ENCODE measurements at places on chromosomes 3 and 15.

GRCh38 chr15:37361621-37362020 is 261.3 kb upstream of the MEIS2 start:
- DNase-seq, result no peak

DNA sequence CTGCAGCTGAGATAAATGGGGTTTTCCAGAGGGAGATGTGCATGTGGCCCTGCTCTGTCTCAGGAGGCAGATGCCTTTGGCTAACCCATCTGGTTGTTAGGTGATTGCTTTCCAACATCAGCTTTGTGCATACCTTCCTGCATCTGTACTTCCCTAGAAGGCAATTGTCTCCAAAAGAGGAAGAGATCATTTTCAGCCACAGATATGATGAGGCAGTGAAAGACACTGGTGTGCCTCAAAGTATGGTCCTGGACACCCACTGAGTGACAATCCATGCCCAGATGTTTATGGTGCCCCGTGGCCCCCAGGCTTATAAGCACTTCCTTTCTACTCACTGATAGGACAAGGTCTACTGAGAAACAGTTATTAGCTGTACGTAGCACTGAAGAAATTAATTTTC is 117.5 kb upstream of the NR2F2 start:
- no peak for DNase-seq

GRCh38 chr15:79089890-79090486 is 592 bp downstream of the RASGRF1 start:
- no peak for DNase-seq

- no peak for DNase-seq
These were observed 52.7 kb upstream of the OXTR start for GRCh38 chr3:8822141-8822540.

DNA sequence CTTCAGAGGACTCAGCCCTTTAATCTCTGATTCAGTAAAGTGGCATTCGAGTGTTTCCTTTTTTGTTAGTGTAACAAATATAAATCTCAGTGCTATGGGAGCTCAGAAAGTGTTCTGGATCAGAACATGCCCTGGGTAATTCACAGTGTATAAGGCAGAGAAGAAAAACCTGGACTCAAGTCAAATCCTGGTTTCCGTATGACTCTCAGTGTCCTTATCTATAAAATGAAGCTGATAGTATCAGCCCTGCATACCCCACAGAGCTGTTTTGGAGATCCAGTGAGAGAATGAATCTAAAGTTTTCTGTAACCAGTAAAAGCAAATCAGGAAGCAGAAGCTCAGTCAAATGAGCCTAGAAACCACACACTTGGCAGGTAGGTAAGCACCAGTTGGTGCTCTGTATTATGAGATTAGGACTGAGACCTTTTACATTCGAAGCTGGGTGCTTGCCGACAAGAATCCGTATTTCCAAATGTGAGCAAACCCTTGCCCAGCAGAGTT is 67.2 kb downstream of the IL1RAP start:
- no peak for DNase-seq

DNA sequence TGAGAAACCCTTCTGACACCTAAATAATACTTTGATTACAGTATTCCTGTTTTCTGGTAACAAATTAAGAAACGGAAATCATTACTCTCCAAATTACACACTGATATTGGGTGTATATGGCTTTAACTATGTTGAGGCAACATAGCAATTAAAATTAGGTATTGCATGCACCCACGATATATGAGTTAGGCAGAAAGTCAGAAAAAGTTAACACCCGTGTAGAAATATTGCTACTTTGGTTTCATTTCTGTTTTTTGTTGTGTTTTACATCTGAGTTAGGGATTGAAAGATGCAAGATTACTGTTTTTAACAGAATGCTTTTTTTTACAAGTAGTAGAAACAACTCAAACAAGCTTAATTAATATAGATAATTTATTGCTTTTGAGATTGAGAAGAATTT is 327.8 kb downstream of the GBE1 start:
- DNase-seq, result no peak

DNA sequence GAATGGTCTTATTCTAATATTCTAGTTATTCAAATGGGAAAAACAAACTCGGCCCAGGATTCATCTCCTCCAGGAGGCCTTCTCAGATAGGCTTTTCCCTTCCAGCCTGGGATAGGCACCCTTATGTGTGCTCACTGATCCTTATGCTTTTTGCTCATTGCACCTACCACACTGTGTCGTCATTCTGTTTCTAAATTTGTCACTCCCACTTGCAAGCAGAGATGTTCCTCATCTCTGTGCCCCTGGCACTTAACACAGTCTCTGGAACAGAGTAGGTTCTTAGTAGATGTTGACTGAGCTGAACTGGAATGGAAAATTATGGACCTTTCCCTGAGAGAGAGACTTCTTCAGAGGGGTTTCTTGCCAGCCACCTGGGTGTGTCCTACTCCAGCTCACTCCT is 18.7 kb upstream of the SPG11 start:
- no peak for DNase-seq

- DNase-seq, result no peak
These were observed 6.5 kb upstream of the DNAJB8 start for GRCh38 chr3:128473180-128473519.

DNA sequence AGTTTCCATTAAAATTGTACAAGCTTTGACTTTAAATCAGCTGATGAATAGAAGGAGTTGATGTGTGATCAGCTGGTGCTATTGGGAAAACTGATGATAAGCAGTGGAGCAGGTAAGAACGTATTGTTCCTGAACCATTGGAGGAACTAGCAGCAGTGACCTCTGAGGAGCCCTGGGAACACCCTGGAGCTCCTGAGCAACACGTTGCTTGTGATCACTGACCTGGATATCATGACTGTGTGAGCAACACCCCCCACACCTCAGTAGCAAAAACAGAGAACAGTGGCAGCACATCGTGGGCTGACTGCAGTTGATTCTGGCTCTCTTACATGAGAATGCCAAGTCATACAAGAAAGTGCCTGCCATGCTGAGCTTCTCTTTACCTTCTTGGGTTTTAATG is 72.9 kb downstream of the BLM start:
- DNase-seq, result no peak

DNA sequence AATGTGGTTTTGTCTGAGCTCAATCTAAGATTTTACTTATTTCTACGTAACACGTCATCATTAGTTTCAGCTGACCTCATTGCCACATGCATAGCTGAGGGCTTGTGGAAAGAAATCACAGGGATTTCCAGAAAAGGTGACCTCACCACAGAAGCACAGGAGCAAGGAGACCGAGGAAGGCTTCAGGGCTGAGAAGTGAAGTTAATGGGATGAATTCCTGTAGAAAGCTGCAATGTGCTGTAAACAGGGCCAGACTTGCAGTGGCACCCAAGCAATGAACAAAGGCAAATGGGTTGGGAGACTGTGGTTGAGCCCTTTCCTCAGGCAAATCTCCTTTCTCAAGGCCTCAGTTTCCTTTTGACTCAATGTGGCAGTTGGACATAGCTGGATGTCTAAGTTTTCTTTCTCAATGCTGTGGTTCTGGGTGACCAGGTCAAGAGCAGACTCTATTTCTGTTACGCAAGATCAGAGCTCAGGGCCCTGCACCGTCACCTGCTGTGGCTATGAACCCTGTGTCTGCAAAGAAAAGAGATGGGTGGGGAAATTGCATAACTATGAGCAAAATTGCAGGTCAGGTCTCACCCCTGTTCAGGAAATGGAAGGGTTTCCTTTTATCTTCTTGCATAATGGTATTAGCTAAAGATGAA is 252.2 kb upstream of the TBL1XR1 start:
- no peak for DNase-seq

DNA sequence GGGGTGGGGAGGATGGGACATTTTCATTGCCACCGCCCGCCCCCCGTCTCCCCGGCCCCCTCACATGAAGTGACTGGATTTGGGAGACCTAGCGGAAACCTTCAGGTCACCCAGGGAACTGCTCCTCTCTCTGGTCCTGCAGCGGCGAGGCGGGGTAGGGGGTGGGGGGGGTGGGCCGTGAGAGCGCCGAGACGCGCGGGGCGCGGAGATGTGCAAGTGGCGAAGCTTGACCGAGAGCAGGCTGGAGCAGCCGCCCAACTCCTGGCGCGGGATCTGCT is 712 bp upstream of the MME start:
- no peak for DNase-seq

DNA sequence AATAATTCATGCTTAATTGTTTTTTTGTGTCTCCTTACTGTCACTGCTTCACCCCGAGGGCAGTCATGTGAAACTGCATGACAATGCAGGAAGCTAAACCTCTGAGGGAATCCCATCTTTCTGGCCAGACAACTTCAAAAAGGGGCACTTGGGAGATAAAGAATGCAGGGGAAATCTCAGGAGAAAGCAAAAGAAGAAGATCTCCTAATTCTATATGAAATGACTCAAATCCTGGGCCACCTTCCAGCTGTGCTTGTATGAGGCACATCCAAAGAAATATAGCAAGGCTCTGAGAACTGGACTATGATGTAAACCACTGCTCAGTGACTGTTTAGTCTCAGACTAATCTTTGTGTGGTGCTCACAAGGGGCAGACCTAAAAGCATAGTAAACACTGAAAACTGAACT is 22.6 kb upstream of the UMPS start:
- no peak for DNase-seq

GRCh38 chr3:194573680-194574437 is 59.4 kb downstream of the TMEM44 start:
- no peak for DNase-seq

DNA sequence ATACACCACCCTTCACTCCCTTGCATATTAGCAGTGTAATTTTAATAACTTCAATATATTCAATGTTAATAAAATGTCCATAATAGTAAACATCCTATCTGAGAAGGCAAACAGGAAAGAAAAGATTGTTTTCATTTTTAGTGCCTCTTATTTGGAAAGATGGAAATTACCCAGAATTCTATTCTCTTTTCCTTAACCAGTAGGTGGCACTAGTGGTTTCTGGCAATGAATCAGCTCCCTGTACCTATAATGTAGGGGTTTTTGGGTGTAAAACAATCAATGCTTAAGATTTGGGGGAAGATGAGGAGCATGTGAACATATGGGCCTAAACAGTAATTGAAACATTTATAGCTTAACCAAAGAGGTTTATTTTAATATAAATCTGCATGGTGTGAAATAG is 5.7 kb upstream of the SEMA6D start:
- no peak for DNase-seq

DNA sequence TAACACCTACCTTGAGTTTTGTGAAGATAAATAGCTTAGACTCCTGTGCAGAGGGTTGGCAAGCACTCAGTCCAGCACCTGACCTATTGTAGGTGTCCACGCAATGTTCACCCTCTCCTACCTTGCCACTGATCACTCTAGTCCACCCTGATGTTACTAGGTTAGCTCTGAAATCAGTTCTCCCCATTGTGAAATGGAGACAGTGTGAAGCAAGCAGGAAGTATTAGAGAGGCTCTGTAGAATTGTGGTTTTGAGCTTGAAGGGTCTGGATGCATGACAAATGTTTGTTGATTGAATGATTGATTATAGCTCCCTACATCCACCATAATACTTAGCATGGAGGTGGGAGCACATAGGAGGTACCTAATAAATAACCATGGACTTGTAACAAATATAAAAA is 199.7 kb downstream of the RPLP1 start:
- DNase-seq, result no peak

- no peak for DNase-seq
These were observed 773 bp upstream of the DISP2 start for GRCh38 chr15:40357246-40357645.

- DNase-seq, result peak; percentile 26
These were observed 207.3 kb downstream of the XXYLT1 start for GRCh38 chr3:195063581-195064193.

- no peak for DNase-seq
These were observed 60.4 kb downstream of the LYZL4 start for GRCh38 chr3:42349765-42350594.

- DNase-seq, result no peak
These were observed 1.1 kb upstream of the MGLL start for GRCh38 chr3:127823426-127823857.

DNA sequence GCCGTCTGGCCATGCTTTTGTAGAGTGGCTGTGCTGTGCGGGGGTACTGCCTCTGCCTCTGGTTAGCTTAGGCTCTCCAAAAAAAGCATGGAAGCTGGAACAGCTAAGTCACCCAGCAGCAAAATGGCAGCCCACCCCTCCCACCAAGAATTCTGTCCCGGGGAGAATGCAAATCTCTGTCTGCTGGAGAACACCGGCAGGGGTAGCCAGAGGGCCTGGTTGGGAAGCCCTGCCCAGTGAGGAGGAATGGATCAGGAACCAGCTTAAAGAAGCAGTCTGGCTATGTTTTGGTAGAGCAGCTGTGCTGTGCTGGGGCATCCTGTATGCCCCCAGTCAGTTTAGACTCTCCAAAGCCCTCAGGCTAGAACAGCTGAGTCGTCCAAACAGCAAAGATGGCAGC is 56.2 kb upstream of the PTPRG start:
- DNase-seq, result no peak

- DNase-seq, result no peak
These were observed 9.6 kb downstream of the MESP2 start for GRCh38 chr15:89785774-89786140.

DNA sequence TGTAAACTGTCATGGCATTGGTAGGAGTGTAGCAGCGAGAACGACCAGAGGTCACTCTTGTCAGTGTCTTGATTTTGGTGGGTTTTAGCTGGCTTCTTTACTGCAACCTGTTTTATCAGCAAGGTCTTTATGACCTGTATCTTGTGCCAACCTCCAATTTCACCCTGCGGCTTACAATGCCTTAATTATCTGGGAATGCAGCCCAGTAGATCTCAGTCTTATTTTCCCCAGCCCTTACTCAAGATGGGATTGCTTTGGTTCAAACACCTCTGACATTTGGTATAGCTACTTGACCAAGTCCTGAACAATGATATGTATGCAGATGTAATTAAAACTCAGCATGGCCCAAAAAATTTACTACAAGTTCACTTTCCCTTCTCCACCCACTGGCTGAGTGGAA is 388.4 kb downstream of the RSL24D1 start:
- no peak for DNase-seq

- no peak for DNase-seq
These were observed 40.7 kb downstream of the RAB27A start for GRCh38 chr15:55248895-55249294.

DNA sequence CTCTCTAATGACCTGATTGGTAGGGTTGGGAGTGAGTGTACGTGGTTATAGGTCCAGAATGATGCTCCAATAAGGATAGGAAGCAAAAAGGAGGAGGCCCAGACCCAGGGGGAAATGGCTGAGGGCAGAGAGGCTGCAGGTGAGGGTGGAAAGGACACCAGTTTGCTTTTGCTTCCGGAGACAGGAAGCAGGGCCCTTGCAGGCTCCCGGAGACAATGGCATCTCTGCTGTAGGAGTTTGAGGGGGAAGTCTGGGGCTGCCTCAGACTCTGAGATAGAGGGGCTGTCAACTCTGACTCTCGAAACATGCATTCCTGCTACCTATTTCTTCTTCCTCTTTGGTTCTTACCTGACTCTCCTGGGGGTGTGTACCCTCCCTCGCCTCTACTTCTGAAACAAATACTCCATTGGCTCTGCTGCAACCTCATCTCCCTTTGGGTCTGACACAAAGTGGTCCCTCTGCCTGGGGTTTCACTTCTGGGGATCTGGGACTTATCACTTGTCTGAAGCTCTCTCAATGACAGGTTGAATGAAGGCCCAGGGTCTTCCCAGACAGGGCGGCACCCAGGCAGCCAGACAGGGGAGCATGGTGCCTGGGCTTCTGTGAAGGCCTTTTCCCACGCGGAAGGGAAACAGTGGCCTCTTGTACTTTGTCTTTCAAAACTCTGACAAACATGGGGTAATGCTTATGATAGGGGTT is 61.5 kb downstream of the CHRD start:
- DNase-seq, result no peak

GRCh38 chr3:186524616-186525015 is 19.6 kb downstream of the CRYGS start:
- DNase-seq, result no peak

GRCh38 chr15:73869216-73869995 is 4.0 kb upstream of the TBC1D21 start:
- no peak for DNase-seq

GRCh38 chr15:28918141-28918983 is 32.6 kb downstream of the APBA2 start:
- no peak for DNase-seq
